Activated CD4-positive, alpha-beta T cell treated with anti-CD3 and anti-CD28 coated beads, Interleukin-2, amount 10 ng/mL, durations not matched to agents 7 days and 5 days (primary cell): ENCODE measurements at places on chromosomes 7 and 10.
A peak's percentile ranks its signal among the peaks of the same experiment; 100 is the strongest.

- DNase-seq, result no peak
Measured at GRCh38 chr7:157016352-157017041, 6.0 kb upstream of the MNX1 start.

GRCh38 chr7:2088801-2089200 lies 143.9 kb downstream of the MAD1L1 start:
- no peak for DNase-seq

- no peak for DNase-seq
Measured at GRCh38 chr7:157700231-157701005, 363.6 kb downstream of the DNAJB6 start.

DNA sequence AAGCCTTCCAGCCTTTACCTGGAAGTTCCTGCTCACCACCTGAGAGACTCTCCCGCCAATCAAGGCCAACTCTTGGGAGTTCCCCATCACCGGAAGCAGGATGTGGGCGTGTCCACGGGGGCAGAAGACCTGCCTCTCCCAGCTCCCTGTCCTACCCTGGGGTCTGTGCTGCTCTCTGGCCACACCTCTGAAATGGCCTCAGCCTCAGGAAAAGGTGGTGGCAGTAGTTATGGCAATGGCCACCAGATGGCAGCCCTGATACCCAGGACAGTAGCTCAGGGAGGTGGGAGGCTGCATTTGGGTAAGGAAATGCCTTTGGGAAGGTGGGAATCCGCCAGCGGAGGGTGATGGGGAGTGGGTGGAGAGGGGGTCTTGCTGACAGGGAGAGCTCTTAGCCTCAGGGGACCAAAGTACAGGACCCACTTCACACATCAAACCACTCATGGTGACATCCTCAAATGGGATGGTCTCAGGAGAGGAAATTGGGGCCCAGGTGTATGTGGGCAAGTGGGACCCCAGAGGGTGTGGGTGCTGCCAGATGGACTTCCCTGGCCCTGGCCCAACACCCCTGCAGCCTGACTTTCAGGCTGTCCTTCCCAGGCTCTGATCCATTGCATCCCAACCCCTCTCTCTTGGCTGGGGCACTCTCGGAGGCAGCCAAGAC lies 33.9 kb downstream of the KAZALD1 start:
- DNase-seq, result peak; percentile 75

DNA sequence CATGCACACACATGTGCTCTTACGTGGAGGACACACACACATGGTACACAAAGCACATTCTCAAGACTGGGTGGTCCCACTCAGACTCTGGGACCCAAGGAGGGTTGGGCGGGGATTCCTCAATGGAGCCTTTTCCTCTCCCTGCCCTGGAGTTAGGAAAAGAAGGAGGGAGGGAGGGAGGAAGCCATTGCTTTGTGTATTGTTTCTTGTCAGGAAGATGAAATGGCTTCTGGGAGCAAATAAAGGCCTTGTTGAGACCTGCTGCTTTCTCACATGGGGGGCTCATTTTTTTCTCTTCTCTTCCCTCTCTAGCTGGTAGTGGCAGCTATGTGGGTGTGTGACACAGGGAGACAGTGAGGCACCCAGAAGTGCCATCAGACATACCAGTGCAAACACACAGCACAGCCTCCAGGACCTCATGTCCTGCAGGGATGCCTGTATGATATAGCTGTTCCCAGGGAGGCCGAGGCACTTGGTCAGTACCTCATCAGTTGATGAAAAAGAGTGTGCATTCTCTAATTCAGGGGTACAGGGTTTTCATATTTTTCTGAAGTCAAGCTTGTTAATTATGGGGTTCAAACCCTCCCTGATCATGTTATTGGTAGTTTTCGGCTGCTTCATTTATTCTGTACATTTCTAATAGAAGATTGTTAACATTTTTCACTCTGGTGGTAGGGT lies 5.7 kb downstream of the AQP1 start:
- DNase-seq, result no peak
